ENCODE measurements at places on chromosomes 2 and 18.

DNA sequence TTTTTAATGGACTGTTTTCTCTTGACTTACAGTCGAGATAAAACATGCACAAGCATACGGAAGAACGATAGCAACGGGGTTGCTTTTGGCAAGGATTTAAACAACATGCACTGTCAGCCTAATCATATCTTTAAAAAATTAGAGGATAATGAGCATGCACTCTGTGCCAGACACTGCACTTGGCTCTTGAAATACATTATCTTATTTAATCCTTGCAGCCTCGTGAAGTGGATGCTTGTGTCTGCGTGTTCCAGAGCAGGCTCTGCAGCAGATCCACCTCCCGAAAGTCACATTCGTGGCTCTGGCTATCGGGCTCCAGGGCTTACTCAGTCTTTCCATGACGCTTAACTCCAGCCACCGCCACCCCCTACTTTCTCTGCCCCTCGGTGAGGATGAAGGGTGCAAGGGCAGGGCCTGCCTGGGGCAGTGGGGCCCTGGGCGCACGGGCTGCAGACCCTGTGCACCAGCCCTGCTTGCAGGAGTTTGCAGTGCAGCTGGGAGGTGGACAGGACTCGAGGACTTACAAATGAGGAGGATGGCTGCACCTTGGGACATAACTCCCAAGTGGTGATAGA, 61.7 kb downstream of the ACKR3 start:
- no peak for DNase-seq

DNA sequence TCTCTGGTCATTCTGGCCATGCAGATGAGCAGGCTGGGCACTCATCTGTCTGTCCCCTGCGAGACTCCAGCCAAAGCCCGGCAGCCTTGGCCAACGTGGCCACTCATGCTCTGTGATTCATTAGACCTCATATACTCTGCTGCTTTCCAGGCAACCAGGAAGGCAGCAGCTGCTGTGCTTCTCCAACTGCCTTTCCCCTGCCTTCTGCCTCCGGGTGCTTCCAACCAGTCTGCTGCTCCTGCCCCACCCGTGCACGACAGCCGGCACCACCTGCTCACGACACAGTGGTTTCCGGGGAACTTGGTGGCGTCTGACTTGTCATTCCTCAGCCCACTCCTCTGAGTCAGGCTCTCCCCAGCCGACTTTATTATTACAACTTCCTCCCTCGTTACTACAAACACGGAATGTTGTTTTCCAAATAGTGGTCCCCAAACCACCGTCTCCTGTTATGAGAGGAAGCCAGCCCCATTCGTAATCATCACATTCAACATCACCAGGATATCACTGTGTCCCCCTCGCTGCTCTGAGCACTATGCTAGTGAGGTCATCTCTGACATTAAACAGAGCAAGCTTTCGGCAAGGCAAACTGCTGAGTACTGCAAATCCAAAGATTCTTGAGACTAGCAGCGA, 392.4 kb downstream of the ALK start:
- DNase-seq, result no peak

DNA sequence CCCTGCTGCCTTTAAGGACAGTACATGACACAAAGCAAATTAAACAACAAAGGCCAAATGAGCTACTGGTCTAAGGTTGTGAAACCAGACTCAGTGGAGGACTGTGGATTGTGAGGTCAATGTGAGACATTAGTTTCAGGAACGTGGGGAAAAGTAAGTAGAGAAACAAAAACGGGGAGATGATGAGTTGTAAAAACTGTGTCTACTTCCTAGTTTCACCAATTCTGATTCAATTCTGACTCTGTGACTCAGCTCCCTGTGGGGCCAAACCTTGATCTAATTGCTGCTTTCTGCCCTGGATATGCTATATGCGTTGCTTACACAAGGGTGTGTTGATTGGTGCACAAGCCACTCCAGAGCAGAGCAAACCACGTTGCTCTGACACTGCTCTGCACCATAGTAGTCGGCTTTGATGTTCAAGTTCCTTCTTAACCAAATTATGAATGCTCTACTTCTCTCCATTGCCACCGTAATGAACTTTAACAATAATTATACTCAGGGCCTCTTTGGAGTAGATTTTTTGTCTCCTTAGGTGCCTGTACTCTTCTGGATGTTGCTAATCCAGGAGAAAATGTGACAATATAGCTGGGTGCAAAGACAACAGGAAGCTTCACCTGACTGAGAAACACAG, 1640.1 kb upstream of the CELF4 start:
- DNase-seq, result no peak

- DNase-seq, result no peak
Observed at GRCh38 chr18:79485788-79486355, 90.1 kb downstream of the NFATC1 start.

DNA sequence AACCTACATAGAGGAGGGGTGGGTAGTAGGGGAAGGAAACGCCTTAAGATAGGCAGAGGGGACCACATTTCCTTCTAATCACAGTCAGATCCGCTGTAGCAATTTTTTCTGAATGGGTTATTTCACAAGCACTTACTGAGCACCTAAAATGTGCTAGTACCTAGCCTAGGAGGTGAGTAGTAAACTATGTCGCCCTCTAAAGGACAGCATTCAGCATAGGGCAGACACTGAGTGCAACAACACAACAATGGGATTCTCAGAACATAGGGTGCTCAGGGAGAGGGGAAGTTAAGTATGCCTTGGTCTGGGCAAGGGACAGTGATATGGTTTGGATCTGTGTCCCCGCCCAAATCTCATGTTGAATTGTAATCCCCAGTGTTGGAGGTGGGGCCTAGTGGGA, 166.1 kb upstream of the RAB6C start:
- DNase-seq, result no peak

DNA sequence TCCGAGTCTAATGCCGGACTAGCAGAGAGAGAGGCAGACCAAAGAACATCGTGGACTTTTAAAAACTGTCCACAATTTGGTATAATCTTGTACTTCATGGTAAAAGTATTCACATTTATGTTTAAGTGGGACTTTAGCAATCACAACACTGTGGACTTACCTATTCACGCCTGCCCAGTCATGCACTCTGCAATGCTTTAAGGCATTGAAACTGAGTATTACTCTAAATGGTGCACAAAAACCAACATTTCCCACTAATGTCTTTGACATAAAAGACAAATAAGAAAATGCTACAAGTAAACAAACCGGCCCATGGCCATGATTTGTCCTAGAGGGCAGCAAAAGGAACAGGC, 91.3 kb downstream of the ACVR1 start:
- DNase-seq, result no peak

DNA sequence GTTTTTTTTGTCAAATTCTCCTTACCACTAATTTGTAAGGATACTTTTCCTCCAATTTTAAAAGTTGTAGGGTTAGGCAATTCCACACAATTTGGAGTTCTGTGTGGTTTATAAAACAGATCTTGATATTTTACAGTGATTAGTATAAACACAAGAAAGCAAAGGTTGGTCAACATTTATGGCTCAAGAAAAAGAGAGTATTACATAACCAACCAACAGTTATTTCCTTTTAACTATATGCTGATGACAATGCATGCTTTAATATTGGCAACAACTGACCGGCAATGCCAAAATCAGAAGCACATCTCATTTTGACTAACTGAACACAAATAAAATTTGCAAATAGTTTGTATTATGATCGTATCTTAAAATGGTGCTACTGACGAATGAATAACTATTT, 137.2 kb downstream of the CDH2 start:
- no peak for DNase-seq

GRCh38 chr2:240358821-240359397, 76.6 kb upstream of the GPC1 start:
- no peak for DNase-seq

DNA sequence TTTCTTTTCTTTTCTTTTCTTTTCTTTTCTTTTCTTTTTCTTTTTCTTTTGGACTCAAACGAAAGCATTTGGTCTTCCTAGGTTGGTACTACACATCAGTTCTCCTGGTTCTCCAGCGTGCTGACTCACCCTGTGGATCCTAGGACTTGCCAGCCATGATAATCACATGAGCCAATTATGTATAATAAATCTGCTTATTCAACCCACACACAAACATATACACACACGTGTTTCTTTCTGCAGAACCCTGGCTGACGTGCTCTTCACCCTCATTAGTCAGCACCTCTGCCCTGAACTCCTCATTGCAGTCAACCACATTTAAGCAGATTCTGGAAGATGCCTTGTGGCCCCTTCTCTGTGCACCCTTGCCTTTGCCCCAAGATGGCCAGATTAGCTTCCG, 162.4 kb upstream of the MYT1L start:
- no peak for DNase-seq

- no peak for DNase-seq
Observed at GRCh38 chr2:100876231-100876860, 56.4 kb downstream of the NPAS2 start.

DNA sequence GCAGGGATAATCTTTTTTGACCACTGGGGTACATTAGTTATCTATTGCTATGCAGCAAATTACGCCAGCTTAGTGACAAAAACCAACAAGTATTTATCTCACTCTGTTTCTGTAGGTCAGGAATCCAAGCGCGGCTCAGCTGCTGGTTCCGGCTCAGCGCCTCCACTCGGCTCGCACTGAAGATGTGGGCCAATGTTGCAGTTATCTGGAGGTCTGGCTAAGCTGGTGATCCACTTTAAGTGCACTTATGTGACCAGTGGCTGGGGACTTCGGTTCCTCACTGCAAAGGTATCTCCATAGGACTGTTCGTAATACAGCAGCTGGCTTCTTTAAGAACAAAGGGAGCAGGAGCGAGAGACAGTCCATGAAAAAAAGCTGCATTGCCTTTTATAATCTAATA, 591.9 kb downstream of the TMEM182 start:
- no peak for DNase-seq

DNA sequence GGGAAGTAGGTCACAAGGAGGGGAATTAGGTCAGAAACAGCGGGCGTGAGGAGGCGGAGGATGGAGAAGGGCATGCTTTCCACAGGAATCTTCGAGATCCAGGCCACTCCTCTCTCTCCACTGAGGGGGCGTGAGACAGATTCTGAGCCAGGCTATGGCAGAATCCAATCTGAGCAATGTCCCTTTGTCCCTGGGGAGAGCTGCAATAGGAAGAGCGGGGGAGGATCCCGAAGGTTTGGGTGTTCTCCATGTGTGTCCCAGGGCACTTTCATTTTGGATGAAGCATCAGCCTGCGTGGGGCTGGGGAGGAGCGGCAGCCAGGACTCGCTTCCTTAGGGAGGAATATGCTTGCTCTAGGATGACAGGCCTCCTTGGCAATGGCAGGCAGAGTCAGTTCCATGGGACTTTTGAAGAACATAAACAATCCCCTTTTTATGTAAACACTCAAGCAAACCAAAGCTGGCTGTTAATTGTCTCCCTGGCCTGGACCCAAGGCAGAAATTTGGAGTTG, 84.0 kb downstream of the LIPG start:
- no peak for DNase-seq

DNA sequence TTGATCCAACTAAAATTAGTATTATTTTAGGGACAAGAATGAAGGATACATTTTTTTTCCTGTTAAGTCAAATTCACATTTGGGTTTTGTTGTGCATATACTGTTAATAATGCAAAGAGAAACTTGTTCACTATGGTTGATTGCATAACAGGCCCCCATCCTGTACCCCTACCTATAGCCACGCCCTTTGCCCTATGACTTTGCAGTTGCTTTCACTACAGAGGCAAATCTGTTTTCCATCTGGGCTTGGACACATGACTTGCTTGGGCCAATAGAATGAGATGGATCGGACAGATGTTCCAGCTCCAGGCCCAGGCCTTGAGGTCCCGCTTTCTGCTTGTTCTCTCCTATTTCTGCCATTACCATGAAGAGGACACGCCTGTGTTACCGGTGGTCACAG, 278.5 kb upstream of the HNRNPA3 start:
- no peak for DNase-seq

DNA sequence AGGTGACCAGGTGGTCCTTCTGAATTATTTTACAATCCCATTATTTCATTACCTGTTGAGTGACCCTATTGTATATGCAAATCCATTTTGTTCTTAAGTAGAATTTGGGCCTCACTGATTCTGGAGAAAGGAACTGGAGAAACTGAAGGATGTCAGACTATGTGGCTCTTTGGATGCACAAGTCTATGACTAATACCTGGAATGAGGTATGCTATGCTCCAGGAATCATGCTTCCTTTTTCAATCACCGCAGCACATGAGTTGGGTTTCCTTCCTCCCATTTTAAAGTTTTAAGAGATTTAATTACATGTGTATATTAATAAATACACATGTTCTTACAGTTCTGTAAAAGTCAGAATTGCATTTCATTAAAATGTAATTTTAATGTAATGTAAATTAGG, 253.9 kb upstream of the VWC2L start:
- DNase-seq, result no peak

DNA sequence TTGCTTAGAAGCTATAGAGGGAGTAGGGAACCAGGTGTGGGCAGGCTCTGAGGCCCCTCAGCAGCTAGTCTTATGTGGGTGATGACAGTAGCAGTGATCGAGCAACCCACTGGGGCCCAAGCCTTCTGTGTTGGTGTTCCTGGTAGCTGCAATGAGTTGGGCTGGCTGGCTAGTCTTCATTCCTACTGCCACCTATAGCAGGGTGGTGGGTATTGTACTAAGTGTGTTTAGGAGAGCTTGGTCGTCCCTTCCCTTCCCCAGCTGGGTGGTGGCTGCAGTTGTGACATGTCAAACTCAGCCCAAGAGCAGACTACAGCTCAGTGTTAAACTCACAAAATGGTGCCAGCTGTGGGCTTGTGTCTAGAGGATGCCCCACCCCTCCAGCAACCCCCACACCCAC, 486.1 kb upstream of the UBE2E3 start:
- DNase-seq, result no peak

- DNase-seq, result no peak
Observed at GRCh38 chr2:17940091-17940630, 61.7 kb downstream of the KCNS3 start.

DNA sequence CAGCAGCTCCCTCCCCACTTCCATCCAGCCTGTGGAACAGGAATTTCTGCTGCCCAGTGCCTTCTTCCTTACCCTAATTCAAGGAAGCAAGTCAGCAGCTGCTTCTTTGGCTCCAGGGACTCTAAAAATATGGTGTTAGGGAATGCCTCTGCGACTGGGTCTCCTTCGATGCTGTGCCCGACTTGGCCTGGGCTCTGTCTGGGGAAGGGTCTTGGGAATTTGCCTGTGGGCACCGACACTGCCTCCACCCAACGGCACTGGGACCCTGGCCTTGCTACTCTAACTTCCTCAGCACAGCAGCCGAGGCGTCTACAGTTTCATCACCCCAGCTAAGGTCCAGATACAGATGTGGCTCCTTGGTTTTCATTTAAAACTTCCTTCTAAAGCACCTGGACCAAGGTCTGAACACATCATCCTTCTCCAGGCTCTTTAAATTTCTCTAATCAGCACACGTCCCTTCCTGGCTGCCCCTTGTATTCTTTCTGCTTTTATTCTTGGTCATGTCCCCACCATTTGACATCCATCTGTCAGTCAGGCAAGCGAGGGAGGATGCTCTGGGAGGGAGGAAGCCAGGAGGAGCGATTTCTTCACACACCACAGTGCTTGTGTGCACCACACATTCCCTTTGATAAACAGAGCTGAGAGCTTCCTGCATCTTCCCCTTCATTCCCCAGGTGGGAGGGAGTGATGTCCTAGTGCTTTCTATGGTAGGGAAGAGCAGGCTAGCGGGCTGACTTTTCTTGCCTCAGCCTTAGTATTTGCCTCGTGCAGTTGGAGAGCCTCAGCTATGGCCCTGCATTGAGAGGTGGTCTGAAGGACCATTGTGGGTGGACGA, 6.8 kb downstream of the LBH start:
- DNase-seq, result no peak

Data from CD4-positive, alpha-beta T cell treated with Interleukin-2 at 100 ng/mL for 4 hours (primary cell).